Fibroblast of pulmonary artery (primary cell): ENCODE measurements at places on chromosomes 1 and 21.

DNA sequence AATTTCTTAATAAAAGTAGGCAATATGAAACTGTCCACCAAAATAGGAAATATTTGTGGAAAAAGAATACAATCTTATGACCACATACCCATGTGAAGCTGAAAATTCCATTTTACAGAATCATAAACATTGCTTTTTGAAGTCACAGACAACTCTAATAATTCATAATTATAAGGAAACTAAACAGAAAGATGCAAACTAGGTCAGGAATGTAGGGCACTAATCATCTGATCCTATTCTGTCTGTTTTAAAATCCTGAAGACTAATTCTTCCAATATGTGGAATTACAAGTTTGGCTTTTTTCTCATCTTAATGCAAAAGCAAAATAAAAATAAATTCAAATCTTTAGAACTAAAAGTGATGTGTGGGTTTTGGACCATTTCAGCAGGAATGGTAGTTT is 528.6 kb downstream of the LTN1 start:
- DNase-seq: no peak

- DNase-seq: no peak
These were observed 316.7 kb downstream of the BRINP2 start for GRCh38 chr1:177487481-177487880.

DNA sequence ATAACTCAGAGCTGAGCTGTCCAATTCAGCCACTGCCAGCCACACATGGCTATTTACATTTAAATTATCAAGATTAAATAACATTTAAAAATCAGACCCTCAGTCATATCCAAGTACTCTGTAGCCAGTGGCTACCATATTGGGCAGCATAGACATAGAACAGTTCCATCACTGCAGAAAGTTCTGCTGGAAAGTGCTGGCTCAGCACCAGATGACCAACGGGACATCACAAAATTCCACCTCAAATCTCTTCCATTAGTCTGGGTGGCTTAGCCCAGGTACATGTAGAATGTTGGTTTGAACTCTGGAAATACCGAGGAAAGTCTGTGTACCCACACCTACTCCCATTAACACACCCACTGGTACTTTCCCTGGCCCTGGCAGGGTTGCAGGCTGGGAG is 129.3 kb downstream of the ZSCAN20 start:
- DNase-seq: no peak

DNA sequence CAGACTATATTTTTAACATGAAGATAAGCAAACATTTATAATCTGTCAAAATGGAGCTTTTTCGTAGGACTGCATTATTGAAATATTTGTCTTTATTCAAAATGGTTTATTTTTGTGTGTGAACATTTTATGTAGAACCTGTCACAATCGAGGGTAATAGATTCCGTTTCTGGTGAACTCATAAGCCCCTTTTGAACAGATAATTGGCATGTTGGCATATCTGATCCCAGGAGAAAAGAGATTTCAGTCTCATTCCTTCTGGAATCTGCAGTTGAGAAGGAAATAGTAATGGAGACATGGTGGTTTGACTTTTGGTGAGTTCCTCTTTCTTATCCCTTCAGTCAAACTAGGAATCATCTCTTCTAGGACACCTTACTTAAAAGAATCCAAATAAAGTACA is 427.9 kb upstream of the B3GALT2 start:
- no peak for DNase-seq

GRCh38 chr1:150065184-150065871 is 2.2 kb upstream of the VPS45 start:
- peak; percentile 62 for DNase-seq

DNA sequence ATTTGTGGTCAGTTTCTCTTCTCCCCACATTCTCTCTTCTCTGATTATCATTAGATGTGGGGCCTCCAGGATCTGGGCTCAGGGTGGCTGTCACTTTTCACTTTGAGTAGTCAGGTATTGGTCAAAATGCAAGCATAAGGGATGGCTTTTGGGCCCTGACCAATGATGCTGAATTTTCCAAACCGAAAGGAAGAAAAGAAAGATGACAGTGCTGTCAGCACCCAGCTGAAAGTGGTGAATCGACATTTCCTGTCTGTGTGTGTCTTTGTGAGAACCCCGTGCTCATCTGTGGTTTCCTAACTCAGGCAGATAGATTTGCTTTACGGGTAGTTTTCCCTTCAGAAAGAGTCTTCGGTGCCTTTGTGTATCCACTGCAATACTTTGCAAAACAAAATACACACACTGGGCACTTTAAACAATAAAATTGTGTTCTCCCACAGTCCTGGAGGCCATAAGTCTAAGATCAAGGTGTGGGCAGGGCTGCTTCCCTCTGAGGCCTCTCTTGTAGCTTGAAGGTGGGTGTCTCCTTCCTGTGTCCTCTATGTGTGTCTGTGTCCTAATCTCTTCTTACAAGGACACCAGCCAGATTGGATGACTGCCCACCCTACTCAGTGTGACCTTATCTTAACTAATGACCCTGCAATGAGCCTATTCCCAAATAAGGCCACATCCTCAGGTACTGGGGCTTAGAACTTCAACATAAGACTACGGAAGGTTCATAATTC is 274.8 kb upstream of the AJAP1 start:
- DNase-seq: no peak

GRCh38 chr1:60847855-60848582 is 234.3 kb upstream of the NFIA start:
- DNase-seq: no peak

DNA sequence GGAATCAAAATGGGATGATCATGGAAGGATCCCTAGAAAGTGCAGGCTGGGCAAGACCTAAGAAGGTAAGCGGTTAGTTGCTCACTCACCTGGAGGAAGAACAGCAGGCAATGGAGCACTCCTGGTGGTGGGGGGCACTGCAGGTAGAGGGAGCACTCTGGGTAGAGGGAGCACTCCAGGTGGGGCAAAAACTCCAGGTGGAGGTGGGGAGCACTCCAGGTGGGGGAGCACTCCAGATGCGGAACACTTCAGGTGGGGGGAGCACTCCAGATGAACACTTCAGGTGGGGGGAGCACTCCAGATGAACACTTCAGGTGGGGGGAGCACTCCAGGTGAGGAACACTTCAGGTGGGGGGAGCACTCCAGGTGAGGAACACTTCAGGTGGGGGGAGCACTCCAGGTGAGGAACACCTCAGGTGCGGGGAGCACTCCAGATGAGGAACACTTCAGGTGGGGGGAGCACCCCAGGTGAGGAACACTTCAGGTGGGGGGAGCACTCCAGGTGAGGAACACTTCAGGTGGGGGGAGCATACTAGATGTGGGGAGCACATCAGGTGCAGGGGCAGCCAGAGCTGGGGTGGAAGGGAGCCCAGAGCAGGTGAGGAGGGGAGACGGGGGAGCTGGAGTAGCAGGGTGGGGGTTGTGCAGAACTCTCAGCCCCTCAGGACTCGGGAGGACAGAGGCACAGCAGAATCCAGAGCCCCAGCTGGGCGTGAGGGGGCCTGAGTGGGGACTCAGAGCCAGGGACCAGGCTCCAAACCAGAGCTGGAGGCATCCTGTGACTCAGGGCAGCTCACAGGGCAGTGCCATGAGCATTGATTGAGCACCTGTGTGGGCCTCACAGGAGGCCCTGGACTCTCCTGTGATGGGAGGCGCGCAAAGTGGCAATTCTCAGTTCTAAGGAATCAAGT is 37.7 kb upstream of the COL6A1 start:
- no peak for DNase-seq

DNA sequence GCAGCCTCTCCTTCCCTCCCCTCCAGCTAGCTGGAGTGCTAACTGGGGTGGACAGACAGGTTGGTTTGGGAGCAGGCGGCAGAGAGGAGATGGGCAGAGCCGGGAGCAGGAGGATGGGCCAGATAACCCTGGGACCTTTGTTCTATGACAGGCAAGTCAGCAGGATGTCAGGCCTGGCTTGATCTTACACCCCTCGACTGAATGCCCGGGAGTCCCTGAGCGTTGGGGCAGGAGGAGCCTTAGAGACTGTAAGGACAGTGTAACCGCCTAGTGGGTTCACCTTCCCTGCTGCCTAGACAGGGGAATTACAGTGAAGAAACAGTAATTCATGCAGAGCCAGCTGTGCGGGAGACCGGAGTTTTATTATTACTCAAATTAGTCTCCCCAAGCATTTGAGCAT is 60.2 kb downstream of the MDM4 start:
- DNase-seq: no peak

DNA sequence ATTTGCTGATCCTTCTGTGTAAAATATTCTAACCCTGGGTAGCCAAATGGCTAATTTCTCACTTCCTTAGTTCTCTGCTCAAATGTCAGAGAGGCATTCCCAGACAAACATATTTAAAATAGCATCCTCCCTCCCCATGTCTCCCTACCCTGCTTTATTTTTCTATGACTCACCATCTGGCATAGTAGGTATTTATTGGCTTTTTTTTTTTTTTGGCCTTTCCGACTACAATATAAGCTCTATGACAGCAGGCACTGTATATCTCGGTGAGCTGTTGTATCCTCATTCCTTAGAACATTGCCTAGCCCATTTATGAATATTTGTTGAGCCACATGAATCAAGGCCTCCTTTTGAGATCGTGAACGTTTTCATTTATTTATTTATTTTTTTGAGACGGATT is 1.5 kb upstream of the NEK7 start:
- DNase-seq: peak; percentile 74

- no peak for DNase-seq
These were observed 27.8 kb upstream of the CCSAP start for GRCh38 chr1:229370601-229371021.

GRCh38 chr1:32028746-32029145 is 15.1 kb downstream of the KHDRBS1 start:
- DNase-seq: no peak

GRCh38 chr1:15027515-15027986 is 126.0 kb upstream of the TMEM51 start:
- DNase-seq: peak; percentile 53

- DNase-seq: no peak
These were observed 6.3 kb downstream of the KLHL21 start for GRCh38 chr1:6596351-6596750.

DNA sequence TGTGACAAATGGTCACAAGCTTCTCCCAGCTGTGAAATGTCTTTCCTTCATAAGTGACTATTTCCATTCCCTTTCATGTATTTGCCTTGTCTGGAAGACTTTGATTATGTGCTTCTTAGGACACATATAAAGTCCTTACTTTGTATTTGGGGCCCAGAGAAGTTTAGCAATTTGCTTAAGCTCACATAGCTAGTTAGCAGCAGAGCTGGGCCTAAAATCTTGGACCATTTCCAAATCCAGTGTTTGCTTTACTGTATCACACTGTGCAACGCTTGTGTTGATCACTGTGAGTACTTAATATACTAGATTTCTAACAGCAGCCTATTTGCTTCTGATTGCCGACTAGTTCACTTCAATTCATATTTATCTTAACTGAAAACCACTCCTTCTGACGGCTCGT is 2.2 kb upstream of the KCNA3 start:
- no peak for DNase-seq

DNA sequence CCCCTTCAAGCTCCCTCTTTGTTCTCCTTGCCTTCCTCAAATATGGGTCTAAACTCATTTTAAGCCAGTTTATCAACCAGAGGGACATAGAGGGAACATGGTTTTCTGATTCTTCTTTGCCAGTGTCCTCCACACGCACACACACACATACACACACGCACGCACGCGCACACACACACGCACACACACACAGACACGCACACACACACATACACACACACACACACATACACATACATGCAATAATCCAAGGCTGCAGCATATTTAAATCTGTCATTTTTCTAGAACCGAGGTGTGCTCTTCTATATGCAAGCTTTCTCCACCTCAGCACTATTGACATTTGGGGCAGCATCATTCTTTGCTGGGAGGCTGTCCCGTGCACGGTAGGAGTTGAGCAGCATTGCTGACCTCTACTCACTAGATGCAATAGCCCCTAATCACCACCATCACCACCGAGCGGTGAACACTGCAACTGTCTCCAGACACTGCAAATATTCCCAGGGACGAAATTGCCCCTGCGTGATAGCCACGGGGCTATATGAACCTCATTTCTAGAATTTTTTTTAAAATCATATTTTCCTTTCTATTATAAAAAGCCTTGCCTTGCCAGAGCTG is 8.0 kb downstream of the TNFRSF9 start:
- DNase-seq: no peak
